ENCODE measurements at places on chromosomes 7 and 10.
A peak's percentile ranks its signal among the peaks of the same experiment; 100 is the strongest.

- H3K36me3 ChIP-seq = peaks cover 5% of the 10 kb centered on the region
- H3K27ac ChIP-seq = peak overlapping the region; percentile 77
- peak overlapping the region; percentile 94 for H3K4me3 ChIP-seq
- DNase-seq = no peak
- H3K4me1 ChIP-seq = peaks cover 20% of the 10 kb centered on the region
These were observed 662 bp downstream of the DNAJC2 start for GRCh38 chr7:103343758-103344452.

DNA sequence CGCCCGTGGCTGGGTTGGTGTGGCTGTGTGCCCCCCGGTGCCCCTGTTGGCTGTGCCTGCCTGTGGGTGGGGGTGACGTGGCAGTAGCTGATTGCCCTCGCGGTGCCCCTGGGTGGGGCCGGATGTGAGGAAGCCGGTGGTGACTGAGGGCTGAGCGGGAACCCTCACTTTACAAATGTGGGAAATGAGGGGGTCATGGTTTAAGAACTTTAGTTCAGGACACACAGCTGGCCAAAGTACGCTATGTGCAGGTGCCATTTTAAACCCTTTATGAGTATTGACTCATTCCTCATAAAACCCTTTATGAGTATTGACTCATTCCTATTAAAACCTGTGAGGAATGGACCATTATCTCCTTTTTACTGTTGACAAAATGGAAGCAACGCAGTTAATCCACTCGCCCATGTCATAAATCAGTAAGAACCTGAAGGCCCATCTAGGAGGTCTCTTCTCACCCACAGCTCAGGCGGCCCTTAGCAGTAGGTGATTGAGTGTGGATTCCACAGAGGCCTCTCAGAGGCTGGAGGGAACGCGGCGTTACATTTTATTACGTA lies 290.1 kb upstream of the COBL start:
- H3K27me3 ChIP-seq = no peaks in the 10 kb centered on the region
- H3K36me3 ChIP-seq = no peaks in the 10 kb centered on the region
- no peak overlapping the region for H3K27ac ChIP-seq

DNA sequence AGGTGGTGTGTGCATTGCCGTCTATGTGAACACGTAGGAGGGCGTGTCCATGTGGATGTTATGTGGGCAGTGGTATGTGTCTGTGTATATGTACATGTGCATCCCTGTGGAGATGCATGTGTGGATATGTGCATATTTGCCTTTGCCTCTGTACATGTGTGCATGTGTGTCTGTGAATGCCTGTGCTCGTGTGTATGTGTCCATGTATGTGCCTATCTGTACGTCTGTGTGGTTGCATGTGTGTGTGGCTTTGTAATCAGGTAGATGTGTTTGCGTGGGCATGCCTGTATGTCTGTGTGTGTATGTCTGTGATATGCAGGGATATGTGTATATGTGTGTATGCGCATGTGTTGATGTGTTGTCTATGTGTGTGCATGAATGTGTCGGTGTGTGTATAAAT lies 19.7 kb downstream of the ADCY1 start:
- no peaks in the 10 kb centered on the region for H3K36me3 ChIP-seq
- DNase-seq = no peak
- H3K27me3 ChIP-seq = peaks cover 30% of the 10 kb centered on the region
- H3K27ac ChIP-seq = no peak overlapping the region

- H3K36me3 ChIP-seq = peaks cover 3% of the 10 kb centered on the region
- H3K4me3 ChIP-seq = peak overlapping the region; percentile 84
- peaks cover 32% of the 10 kb centered on the region for H3K4me1 ChIP-seq
- H3K27me3 ChIP-seq = no peaks in the 10 kb centered on the region
- peak overlapping the region; percentile 77 for H3K27ac ChIP-seq
These were observed 1.0 kb downstream of the SYPL1 start for GRCh38 chr7:106110885-106111654.

GRCh38 chr10:52313933-52314821 lies at the start of gene DKK1:
TSS of gene DKK1 (plus strand) at chr10:52314281. CDS start at chr10:52314435, 154 bp downstream.
- DNase-seq = no peak
- H3K4me3 ChIP-seq = peak within 1 kb of the TSS; percentile 71
- no peaks in the 10 kb centered on the region for H3K36me3 ChIP-seq
- peaks cover 14% of the 10 kb centered on the region for H3K4me1 ChIP-seq
